Bronchial epithelial cell (primary cell): ENCODE measurements at places on chromosomes 6 and 20. TPM values are rescaled to one million over a fixed set of nuclear protein-coding genes. Genes with fewer than 3 reads are reported as not detected.

The SEL1L2 gene
- not detected in 2 replicates for total RNA-seq

DNA sequence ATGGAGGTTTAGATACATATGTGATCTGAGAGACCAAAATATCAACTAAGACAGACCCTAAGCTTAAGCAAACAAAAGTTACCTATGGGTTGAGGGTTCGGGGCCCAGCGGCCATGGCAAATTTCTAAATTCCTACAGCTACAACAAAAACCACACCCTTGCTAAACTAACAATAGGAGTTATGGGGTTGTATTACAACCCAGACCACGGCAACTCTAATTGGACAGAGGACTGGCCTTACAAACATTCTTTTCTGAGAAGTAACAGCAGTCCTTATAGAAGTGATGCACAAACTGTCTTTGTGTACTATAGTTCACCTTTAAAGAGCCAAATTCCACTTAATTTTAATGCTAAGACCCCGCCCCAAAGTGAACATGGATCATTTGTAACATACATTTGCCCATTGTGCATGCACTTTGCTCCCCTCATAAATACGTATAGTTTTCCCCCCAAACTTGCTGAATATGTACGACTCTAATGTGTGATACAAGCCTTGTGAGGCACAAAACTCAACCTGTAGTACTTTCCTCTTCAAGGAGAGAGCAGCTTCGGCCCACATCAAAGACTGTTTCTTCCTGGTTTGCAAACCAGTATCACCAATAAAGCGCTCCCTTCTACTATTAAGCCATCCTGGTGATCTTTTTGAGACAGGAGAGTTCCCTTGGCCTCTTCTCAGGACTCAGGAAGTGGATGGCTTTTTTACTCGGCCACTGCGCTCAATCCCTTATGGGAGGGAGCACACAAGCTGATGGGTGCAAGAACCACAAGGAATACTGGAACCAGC lies 25.6 kb upstream of the MBOAT1 start:
- DNase-seq = no peak

DNA sequence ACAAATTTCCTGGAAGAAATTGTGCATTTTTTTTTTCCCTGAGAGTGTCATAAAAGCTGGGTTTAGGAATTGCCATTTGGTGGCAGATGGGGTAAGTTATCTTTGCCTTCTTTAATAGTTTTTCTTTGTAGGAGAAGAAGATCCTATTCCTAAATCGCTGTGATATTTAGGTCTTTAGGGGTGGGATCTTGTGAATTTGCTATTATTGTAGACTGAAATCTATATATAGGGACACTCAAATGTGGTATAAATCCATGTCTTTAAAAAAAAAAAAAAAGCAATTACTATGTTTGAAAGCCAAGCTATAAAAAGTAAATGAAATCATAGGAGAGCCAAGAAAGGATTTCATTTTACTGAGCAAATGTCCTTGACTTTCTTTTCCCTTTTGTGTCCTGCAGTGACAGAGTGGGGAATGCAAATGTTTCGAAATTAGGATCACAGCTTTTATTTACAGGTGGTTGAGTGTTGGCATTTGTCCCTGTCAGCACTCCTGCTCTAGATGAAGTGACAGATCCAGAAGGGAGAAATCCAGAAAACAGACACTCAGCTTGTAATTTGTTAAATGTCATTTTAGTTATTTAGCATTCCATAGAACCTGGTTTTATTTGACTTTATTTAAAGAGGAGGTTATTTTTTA lies 29.4 kb downstream of the TIAM2 start:
- DNase-seq = no peak

The ACTL10 gene
- 1.2 and 1.6 TPM in 2 replicates for total RNA-seq

DNA sequence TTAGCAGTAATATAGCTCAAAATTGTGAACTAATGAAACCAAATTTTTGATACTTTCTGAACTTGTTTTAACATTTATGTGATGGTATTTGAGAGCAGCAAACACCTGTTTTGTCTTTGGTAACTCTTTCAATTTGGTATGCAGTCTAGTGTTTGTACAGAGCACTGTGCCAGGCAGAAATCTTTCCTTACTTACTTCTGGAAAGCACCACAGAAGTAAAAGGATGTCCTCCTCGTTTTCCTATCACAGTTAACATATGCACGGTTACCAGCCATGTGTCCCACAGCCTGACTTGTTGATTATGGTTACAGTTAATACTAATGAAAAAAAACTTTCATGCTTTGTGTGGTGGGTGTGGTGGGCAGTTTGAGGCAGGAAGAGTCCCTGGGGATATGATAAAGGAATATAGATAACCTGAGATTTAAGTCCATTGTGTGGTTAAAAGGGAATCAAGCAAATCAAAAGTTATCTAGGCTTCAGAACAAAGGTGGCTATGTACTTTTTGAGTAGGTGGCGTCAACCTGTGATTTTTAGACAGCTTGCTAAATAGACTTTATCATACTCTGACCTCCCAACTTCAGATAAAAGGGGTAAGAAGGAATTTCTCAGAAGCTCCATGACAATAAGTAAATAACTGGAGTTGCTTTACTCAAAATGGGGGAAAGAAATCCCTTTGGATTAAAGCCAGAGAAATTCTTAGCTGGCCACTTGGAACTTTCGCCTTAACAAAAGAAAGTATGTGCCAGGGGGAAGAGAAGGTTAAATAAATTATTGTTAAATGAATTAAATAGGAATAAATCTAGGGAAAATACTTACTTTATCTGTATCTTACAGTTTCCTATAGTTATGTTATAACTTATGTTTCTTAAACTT lies 20.1 kb upstream of the COL10A1 start:
- no peak for DNase-seq

DNA sequence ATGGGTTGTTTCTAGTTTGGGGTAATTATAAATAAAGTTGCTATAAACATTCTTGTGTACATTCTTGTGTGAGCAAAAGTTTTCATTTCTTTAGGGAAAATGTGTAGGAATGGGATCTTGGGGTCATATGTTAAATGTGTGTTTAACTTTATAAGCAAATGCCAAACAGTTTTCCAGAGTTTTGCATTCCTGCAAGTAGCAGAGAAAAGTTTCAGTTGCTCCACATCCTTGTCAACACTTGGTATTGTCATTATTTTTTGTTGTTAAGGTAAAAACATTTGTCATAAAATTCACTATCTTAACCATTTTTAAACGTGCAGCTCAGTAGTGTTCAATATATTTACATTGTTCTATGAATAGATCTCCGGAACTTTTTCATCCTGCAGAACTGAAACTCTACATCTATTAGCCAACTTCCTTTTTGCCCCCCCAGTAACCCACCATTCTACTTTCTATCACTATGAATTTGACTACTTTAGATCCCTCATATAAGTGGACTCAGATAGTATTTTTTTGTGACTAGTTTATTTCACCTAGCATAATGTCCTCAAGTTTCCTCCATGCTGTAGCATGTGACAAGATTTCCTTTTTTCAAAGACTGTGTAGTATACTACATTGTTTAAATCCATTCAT lies 48.4 kb downstream of the PHACTR2 start:
- no peak for DNase-seq

GRCh38 chr6:52180787-52181558 lies 5.2 kb upstream of the IL17A start:
- no peak for DNase-seq

The GPR6 gene
- not detected in 2 replicates for total RNA-seq

The RAET1L gene
- 0.79 and 20.4 TPM in 2 replicates for total RNA-seq

The PACSIN1 gene
- total RNA-seq = not detected in 2 replicates

The MLIP gene
- total RNA-seq = 0.53 and 9.3 TPM in 2 replicates

The COL21A1 gene
- 8.2 and 18.6 TPM in 2 replicates for total RNA-seq

DNA sequence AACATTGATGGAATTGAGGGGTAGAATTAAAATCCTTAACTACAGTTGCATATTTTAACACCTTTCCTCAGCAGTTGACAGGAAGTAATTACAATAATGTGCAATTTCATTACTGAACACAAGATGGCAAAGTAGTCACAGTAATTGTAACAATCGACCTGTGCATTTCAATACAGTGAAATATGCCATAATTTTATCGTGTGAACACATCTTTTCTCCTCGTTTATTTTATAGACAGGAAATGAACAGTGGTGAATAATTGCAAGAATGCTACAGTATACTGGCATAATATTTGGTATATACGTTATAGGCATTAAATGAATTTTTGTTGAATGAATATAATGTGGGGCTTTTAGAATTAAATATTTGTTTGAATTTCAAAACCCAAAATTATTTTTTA lies 25.0 kb downstream of the CYB5R4 start:
- peak; percentile 66 for DNase-seq

The SLC52A3 gene
- total RNA-seq = 0.26 and 0.53 TPM in 2 replicates

- no peak for DNase-seq
Measured at GRCh38 chr20:30286157-30286556, 971.3 kb upstream of the DEFB115 start.

The EBF4 gene
- total RNA-seq = 0.64 and 1.3 TPM in 2 replicates

- DNase-seq = no peak
Measured at GRCh38 chr6:162631546-162631945, 96.0 kb downstream of the PRKN start.

The HMGA1 gene
- total RNA-seq = 62.1 and 91.4 TPM in 2 replicates

The HLA-DPA1 gene
- total RNA-seq = 0.26 and 1.1 TPM in 2 replicates

- no peak for DNase-seq
Measured at GRCh38 chr6:35722121-35722761, 14.6 kb upstream of the ARMC12 start.

GRCh38 chr20:49705358-49705757 lies 8.3 kb downstream of the B4GALT5 start:
- no peak for DNase-seq

DNA sequence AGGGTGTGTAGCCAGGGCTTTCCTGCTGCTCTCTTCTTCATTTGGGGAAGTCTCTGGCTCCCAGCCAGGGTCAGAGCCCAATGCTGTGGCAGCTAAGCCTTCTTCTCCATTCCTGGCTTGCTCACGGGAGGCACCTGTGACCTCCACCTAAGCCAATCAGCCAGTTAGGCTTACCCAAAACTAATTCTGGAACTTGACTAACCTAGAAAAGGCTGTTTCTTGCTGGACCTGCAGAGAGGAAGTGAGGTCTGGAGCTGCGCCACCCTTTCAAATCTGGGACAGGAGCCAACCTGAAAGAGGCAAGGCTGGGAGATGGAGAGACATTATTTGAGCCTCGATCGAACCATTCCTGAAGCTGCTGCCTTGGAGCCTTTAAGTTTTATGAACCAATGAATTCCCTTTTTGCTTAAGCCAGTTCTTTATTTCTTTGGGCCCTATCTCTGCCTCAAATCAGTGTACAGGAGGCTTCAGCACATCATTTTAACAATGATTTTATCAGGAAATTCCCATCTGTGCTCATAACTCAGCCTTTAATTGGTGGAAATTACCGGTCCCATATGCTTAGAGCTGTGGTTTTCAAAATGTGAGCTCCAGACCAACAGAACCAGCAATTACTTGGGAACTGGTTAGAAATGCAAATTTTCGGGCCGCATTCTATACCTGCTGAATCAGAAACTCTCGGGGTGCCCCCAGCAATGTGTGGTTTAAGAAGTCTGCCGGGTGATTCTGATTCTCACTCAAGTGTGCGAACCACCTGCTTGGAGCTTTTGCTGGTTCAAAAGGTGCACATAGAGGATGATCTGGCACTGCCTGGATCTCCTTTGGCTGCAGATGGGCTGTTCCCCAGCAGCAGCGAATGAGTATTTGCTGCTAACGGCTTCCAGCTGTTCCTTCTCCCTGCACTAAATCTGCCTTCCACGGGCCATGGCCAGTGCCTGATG lies 97.4 kb upstream of the RNF24 start:
- DNase-seq = peak; percentile 52

The CST11 gene
- total RNA-seq = not detected in 2 replicates

DNA sequence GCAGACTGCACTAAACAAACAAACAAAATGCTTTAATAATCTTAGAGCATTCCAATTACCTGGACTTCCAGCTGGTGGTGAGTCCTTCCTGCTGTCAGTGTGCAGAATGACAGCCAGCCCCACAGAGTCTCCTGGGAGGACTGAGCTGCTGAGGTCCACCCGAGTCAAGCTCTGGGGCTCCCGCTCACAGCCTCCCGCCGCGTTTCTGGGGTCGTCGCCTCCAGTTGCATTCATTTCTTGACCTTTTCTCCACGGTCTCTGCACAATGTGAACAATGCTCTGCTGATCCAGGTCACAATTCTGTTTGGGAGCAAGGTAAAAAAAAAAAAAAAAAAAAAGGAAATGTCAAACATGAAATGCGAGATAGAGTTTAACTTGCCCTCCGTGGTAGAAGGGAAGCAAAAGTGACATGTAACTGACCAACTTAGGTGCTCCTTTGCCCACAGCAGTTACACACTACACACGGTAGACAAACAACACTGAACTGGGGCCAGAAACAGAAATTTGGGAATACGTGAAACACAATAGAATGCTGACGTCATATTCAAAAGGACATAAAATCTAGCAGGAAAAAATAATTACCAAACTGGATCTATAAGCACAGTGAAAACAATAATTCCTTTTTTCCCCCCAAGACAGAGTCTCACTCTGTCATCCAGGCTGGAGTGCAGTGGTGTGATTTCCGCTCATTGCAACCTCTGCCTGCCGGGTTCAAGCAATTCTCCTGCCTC lies 464.9 kb downstream of the PRKN start:
- no peak for DNase-seq

DNA sequence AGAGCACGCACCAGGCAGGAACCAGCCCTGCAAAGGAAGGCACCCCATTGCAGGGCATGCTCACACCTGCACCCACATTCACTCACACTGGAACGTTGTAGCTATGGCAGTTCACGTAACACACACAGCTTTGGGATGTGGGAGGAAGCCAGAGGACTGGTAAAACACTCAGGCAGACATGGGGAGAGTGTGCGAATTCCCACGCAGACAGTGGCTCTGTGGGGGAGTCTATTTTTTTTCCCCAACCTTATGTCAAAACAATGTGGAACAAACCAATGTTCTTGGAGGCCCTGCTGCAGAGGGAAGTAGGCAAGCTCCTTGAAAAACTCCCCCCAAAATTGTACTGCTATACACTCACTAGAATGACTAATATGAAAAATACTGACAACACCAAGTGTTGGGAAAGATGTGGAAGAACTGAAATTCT lies 91.0 kb downstream of the PPP1R14C start:
- DNase-seq = peak; percentile 71

DNA sequence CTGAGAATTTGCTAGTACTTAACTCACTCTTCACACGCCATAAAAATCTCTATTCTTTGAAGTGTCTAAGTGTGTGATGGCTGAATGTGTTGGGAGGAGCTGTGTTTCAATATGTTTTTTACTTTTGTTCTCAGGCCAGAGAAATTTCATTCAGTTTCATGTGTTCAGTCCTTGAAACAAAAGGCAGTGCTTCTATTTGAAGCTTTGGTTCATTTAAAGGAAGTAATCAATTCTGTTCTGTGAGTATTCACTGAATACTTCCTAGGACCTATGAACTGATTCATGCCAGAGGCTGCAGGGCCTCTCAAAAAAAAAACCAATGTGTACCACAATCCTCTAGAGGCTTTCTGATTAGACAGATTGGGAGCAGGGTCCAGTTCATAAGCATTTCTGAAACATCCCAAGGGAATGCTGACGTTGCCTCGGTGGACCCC lies 12.4 kb upstream of the F13A1 start:
- no peak for DNase-seq
